ENCODE measurements at places on chromosomes 13 and 19.

DNA sequence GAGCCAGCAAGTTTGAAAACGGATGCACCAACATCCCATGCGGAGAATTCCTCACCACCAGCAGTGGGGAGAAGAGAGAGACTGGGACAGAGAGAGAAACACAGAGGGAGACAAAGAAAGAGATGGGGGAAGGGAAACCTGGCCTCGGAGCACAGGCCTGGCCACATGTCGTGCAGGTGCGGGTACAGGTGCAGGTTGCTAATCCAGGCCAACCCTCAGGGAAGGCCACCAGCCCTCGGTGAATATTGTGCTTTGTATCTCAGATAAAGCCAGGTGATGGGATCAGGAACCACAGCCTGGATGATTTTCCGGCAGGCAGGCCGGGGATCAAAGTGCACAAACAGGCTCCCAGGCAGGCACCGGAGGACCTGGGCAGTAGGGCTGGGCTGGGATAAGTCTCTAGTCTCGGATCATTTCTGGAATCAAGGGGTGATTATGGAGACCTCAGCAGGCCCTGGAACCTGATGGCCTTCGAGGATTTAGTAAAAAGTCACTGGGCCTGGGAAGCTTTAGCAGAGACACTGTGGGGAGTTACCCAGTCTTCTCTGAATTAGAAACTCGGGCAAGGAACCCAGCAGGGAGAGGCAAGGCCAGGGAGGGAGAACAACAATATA, 3.7 kb downstream of the GAS6 start:
- DNase-seq = no peak

- no peak for DNase-seq
Measured at GRCh38 chr13:89650226-89650625, 1697.3 kb upstream of the MIR17HG start.

DNA sequence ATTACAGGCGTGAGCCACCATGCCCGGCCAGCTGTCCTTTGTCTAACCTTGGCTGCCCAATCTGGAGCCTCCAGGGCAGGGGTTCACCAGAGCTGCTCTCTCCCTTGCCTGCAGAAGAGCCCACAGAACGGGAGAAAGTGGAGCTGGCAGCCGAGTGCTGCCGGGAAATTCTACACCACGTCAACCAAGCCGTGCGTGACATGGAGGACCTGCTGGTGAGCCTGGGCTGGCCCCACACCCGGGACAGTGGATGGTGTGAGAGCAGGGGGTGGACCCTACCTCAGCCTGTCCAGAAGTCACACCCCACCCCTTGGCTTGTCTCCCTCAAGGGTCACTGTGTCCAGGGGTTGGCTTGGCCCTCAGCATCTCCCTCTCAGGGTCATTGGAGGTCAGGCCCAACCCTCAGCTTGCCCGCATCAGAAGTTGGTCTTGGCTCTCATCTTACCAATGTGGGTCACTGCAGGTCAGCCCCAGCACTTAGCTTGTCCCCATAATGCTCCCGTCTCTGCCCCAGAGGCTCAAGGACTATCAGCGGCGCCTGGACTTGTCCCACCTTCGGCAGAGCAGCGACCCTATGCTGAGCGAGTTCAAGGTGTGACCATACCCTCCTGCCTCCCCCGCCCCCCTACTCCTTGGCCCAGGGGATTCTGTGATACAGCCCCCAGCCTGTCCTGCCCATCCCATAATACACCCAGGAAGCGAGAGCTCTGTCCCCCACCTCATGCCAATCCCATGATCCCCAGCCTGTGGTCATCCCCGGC, 20.4 kb downstream of the ARHGEF1 start:
- DNase-seq = no peak

- DNase-seq = no peak
Measured at GRCh38 chr13:85420136-85420535, 379.1 kb downstream of the SLITRK6 start.

DNA sequence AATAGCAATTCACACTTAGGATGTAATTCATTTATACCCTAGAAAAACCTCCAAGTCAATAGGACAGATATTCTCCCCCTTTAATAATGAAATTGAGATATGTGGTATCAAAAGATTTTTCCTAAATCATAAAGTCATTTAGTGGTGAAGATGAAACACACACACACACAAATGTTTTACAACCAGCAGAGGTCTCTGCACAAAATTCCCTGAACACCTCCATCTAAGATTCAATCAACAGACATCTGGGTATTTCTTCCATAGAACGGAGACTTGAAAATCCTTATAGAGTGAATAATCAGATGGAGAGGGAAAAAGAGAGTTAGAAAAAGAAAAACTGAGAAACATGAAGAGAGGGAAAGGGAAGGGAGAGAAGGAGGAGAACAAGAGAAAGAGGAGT, 52.8 kb downstream of the MYCBP2 start:
- no peak for DNase-seq

DNA sequence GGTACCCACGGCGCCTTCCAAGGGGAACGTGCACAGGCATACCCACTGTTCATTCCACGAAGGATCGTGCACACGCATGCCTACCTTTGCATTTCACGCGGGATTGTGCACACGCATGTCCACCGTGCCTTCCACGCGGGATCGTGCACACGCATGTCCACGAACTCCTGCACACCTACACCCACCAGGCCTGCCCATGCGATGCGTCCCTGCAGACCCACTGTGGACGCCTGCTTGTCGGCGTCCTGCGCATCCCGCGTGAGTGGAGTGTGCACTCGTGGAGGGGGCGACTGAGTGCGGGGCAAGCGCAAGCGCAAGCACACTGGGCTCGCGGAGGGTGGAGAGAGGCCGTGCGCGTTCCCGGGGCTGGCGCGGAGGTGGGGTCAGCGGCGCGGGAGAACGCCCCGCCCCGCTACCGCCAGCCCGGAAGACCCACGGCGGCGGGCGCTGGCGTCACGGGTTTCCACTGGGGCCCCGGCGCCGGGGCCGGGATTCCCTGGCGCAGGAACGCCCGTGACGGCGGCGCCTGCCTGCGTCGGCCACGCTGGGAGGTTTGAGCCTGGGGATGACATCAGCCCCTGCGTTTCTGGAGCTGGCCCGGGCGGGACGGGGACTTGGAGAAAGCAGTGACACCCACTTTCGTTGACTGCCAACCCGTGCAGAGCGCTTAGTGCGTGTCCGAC, 18.7 kb downstream of the GADD45B start:
- peak; percentile 77 for DNase-seq

DNA sequence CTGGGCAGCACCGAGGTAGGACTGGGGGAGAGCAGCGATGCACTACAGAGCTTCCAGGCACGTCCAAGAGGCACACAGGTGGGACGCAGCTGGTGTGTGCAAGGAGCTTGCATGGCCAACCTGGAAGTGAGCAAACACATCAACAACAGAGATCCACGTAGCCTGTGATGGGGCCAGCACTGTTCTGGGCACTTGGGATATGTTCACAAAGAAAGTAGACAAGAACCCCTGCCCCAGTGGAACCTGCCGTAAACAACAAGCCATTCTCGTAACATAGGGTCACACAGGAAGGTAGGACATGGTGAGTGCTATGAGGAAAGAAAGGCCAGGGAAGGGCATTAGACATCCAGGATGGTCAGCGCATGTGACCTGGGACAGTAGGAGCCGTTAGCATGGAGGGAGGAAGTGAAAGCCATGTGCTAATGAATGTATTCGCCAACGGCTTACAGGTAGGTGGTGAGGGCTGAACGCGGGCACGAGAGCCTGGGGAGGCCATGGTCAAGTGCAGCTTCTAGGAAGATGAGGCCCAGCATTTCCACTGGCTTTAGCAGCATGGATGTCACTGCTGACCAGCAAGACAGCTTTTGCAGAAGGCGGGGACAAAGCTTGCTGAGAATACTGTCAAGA, 105.5 kb downstream of the TEX26 start:
- DNase-seq = no peak

DNA sequence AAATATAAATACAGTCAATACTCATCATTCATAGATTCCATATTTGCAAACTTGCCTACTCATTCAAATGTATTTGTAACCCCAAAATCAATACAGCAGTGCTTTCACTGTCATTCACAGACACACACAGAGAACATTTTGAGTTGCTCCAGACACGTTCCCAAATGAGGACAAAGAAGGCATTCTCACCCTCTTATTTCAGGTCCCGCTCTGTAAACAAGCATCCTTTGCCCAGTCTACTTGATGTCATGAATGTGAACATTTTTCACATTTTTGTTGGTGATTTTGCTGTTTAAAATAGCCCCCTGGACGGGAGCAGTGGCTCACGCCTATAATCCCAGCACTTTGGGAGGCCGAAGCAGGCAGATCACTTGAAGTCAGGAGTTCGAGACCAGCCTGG, 15.5 kb downstream of the C19orf47 start:
- no peak for DNase-seq
